ENCODE measurements at places on chromosomes 2 and 18.
A peak's percentile ranks its signal among the peaks of the same experiment; 100 is the strongest.

DNA sequence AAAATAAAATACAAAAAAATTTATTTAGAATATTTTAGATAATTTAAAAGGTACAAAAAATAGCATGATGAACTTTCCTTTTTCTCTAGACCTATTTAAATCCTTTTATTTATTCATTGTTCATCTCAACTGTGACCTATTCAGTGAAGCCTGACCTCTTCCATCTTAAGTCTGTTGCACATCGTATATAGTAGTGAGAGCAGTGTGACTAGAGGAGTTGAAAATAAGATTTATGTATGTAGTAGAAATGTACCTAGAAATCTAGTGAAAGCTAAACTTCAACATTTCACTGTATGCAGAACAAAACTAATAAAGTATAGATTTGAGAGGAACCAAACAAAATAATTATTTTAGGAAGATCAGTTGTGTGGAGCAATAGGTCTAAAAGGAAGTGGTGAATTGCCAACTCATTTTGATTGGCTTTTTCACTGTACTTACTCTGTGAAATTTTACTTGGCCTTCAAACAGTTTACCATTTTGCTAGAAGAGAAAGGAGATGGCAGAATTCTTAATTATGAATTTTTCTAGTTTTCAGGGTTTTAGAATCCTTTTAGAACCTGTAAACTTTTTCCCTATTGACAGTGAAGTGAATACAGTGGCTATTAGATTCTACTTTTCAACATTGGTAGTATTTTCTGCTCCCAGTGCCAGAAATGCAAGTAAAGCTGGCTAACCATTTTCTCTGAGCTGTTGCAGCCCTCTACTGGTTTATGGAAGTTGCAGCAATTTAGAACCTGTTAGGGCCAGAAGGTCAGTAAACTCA, 11.0 kb downstream of the ANKRD12 start:
- DNase-seq, result no peak

GRCh38 chr2:67437114-67437513, 40.0 kb downstream of the ETAA1 start:
- no peak for DNase-seq

DNA sequence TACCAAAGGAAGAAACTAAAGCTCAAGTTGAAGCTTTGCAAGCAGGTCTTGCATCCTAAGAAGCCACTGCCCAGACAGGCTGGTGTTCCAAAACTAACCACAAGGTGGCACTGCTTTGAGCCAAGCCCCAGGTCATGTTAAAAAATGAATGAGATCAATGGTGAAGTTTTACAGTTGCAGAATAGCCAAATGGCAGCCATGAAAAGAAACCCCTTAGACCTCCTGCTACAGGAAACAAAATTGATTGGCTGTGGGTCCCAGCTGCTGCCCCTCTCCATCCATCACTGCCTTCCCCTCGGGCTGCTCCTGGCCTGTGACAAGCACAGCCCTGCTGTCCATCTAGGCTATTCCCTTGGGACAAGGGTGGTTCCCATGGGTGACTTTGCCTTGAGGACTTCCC, 20.7 kb upstream of the MREG start:
- peak; percentile 80 for DNase-seq

GRCh38 chr2:27105981-27106380, 12.9 kb downstream of the CGREF1 start:
- DNase-seq, result no peak

DNA sequence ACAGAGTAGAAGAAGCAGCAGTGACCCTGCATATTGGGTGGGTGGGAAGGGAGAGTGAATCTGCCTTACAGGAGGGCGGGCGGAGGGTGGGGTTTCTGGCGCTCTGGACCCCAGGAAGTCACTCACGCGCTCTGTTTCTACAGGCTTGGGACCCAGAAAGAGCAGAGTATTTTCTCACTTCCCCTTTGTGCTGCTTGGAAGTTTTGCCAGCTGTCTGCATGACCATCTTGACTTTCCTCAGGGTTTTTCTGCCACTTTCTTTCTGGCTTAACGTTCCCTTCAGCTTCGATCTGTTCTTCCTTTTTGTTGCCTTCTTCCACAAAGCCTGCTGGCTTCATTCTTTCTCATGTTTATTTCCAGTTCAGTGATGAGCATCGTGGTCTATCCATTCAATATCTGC, 383.1 kb downstream of the GALR1 start:
- DNase-seq, result no peak

- DNase-seq, result no peak
Observed at GRCh38 chr2:40251137-40251536, 200.8 kb downstream of the SLC8A1 start.

DNA sequence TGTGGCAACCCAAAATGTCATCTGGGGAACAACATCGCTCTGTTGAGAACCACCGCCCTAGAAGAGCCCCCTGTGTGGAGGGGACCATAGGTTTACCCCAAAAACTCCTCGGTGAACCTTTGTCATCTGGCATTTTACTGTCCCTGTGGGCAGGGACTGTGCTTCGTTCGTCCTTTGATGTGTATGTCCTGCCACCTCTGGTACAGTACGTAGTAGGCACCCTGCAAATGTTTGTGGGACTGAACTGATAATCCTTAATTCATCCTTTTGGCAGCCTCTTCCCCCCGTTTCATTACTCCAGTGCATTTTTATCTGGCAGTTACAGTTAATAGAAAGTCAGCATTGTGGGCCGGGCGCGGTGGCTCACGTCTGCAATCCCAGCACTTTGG, 728 bp downstream of the NAPG start:
- no peak for DNase-seq

DNA sequence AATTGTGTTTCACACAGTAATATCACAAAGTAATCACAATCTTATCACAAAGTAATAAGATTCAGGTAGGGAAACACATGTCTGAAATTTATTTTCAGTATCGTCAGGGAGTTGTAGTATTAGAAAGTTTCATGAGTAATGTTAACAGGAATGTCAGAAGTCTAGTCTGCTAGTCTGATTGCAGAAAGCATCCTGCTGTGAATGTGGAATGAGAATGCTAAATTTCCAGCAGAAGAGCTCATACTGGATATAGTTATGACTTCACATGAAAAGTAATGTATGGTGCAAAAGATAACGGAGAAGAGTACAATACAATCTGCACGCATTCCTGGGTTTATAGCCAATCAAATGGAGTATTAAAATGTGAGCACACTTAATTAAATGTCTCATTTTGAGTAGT, 494.7 kb upstream of the SETBP1 start:
- no peak for DNase-seq

DNA sequence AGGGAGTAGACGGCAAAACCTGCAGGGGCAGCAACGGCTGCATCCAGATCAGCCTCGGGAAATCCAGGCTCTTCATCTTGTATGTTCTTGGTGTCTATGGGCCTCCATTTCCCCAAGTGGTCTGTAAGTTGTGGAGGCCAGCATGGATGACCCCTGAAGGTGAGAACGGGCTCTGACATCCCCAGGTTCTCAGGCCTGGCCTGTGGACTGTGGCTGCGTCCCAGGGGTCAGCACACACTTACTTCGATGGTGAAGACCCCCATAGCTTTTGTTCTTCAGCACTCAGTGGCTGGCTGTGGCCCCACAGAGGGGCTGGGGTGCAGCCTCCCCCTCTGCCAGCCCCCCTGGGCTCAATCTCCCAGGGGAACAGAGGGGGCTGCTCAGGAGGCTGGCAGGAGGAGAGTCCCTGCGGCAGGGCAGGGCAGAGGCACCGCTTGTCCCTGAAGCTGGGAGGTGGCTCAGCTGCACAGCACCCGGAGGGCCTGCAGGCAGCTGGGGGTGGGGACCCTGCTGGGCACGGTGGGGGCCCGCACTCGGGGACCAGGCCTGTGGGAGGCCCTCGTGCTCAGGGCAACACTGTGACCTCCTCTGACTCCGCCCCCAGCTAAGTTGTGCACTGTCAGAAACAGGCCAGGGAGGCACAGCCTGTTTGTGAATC, 3.8 kb downstream of the SLC66A3 start:
- DNase-seq, result no peak

DNA sequence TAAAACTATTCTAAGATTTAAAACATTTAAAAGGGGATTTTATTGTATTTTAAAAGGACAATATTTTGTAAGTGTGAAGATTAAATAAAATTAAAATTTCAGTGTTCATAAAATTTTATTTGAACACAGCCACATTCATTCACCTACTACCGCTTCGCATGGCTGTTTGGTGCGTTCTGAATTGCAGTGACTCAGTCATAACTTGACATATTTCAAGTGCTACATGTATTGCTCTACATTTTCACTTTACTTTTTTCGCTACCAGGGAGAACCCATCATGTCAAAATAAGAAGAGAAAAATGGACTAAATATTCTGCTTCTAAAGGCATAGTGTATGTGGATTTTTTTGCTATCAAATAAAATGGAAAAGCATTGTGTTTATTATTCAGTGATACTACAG, 8.7 kb downstream of the PTH2R start:
- DNase-seq, result no peak

GRCh38 chr18:48781988-48782363, 168.8 kb downstream of the SMAD7 start:
- DNase-seq, result no peak

GRCh38 chr2:3575534-3576262, 638 bp downstream of the RPS7 start:
- no peak for DNase-seq

- DNase-seq, result no peak
Observed at GRCh38 chr18:4908328-4908727, 288.7 kb downstream of the AKAIN1 start.

- DNase-seq, result no peak
Observed at GRCh38 chr2:70680735-70681134, 87.3 kb downstream of the ADD2 start.

DNA sequence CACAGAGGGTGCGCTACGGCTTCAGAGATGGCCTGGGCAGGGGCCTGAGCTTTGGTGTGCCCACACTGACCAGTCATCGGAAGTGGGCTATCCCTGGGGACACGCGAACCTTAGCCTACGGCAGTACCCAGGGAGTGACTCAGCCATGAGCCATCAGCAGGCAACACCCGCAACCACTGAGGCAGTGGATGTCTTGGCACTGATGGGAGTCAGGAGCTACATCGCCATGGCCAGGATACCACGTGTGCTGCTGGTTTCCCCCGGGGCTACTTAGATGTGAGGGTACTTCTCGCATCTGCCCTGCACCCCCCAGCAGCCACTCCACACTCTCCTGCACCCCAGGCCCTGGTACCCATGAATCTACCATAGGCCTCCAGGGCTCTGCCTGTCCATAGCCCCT, 12.8 kb upstream of the HPCAL1 start:
- no peak for DNase-seq

- no peak for DNase-seq
Observed at GRCh38 chr2:195619590-195619989, 37.4 kb upstream of the SLC39A10 start.

- DNase-seq, result no peak
Observed at GRCh38 chr2:127860130-127860529, 2.2 kb upstream of the POLR2D start.

DNA sequence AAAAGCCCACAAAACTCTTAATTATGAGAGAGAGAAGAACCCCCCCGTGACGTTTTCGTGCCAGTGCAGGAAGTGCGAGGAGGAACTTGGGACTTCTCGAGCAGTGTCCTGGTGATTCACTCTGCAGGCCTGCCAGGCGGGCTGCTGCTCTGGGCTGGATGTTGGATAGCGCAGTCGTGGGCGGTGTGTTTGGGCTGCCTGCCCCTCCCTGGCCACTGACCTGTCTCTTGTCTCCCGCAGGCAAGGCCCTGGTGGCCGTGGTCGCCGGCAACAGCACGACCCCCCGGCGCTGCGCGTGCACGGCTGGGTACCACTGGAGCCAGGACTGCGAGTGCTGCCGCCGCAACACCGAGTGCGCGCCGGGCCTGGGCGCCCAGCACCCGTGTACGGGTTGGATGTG, 29.0 kb downstream of the TNFRSF11A start:
- DNase-seq, result no peak

GRCh38 chr18:47500930-47501329, 249.5 kb upstream of the SKOR2 start:
- no peak for DNase-seq

DNA sequence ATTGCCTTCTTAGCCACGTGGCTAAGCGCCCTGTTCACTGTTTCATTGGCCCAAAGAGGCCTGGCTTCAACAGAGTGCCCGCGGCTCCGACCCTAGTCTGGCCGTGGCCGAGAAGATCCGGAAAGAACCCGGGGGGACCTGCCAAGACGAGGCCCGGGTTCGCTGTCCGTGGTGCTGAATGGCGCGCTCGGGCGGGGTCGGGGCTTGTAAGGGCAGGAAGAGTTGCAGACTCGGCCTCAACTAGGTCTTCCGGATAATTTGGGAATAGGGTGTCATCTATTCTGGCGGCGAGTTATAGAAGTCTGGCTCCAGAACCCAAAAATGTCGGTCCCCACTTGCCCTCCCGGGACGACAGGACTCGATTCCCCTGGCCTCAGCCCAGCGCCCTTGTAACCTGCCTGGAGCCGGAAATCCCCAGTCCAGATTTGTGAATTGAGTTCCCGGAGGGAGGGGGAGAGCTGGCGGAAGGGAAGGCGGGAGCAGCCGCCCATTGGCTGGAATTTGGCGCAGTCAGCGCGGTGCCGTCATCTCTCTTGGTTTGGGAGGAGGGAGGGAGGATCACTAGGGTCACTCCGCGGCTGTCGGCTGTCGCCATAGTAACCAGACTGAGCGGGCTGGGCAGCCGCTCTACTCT, 3.5 kb downstream of the CDK5R2 start:
- DNase-seq, result no peak

Data from CMK (cell line).